Stimulated activated CD4-positive, alpha-beta T cell treated with anti-CD3 and anti-CD28 coated beads, Interleukin-15, amount 100 ng/mL, for 1 hour (primary cell): ENCODE measurements at places on chromosomes 6 and 20.

GRCh38 chr6:100517106-100517505, 52.4 kb upstream of the SIM1 start:
- DNase-seq = no peak

DNA sequence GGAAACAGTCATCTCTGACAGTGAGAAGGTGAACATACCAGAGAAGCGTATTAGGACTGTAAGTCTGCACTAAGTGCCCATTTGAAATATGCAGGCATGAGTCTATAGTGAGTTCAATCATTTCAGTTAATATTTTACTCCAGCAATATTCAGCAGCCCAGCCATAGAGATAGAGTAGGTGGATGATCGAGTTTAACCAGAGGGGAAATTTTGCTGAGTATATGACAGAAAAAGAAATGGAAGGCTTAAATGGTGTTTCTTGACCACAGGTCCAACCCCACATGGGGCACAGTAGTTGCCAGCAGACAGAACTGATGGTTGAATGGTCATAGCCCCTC, 39.8 kb downstream of the KIF6 start:
- no peak for DNase-seq

DNA sequence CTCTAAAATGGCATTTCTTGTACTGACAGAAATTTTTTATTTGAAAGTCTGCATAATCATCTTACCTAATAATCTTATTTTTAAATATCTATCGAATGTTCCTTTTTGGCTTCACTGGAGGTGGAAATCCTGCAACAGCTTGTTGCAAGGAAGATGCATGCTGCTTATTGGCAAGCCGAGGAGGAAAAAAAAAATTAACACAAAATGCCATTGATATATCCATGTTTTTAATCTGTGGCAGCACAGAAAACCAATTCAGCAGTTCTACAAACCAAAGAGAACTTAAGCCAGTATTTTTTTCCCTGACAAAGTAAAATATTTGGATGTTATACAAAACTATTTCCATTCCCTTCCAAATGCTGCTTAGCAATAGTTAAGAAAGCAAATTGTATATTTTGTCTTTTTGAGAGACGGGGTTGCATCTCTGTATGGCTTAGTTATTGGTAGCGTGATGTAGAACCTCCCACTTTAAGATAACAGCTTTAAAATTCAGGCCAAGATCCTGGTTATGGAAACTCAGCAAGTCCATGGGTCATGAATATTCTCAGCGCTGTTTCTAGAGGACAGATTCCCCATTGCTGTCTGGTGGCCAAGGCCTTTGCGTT, 231.4 kb downstream of the TMEM242 start:
- no peak for DNase-seq

GRCh38 chr6:150078788-150079187, 9.9 kb upstream of the ULBP3 start:
- DNase-seq = no peak

GRCh38 chr6:145453376-145453775, 281.9 kb downstream of the EPM2A start:
- DNase-seq = no peak

GRCh38 chr6:109449064-109449794, 6.3 kb downstream of the MICAL1 start:
- no peak for DNase-seq

- no peak for DNase-seq
These were observed 911.7 kb upstream of the CITED2 start for GRCh38 chr6:140285998-140286690.

- no peak for DNase-seq
These were observed 24.2 kb downstream of the ANKEF1 start for GRCh38 chr20:10059006-10059405.

- no peak for DNase-seq
These were observed 159.8 kb upstream of the RIN2 start for GRCh38 chr20:19598117-19598850.

GRCh38 chr20:24489631-24490260, 20.3 kb downstream of the SYNDIG1 start:
- no peak for DNase-seq

GRCh38 chr20:62621251-62622110, 20.8 kb upstream of the SLCO4A1 start:
- no peak for DNase-seq

DNA sequence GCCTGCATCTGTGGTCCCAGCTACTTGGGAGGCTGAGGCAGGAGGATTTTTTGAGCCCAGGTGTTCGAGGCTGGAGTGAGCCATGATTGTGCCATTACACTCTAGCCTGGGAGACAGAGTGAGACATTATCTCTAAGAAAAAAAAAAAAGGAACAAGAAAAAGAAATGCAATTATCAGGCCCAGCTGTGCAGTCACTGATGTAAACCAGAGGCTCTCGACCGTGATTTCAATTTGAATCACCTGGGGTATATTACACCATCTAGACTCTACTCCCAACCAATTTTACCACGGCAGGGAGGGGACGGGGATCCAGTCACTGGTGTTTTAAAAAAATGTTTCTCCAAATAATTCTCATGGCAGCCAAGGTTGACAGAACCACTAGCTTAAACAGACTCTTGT, 48.8 kb upstream of the NKX2-2 start:
- no peak for DNase-seq

GRCh38 chr6:157264701-157265100, 58.6 kb downstream of the TMEM242 start:
- DNase-seq = no peak

GRCh38 chr20:51368461-51369211, 173.9 kb downstream of the NFATC2 start:
- no peak for DNase-seq

DNA sequence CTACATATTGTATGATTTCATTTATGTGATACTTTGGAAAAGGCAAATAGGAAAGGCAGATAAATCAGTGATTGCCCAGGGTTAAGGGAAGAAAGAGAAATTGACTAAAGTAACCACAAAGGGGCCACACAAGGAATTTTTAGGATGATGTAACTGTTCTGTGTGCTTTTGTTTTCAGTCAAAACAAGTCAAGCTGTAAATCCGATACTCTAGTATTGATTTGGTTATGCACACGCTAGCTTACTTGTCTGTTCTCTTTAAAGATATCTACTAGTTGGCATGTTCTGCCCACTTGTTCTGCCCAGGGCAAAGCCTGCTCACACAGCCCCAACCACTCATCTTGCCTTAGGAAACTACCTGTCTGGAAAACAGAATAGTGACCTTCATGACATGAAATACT, 6.4 kb downstream of the FBXL4 start:
- no peak for DNase-seq

DNA sequence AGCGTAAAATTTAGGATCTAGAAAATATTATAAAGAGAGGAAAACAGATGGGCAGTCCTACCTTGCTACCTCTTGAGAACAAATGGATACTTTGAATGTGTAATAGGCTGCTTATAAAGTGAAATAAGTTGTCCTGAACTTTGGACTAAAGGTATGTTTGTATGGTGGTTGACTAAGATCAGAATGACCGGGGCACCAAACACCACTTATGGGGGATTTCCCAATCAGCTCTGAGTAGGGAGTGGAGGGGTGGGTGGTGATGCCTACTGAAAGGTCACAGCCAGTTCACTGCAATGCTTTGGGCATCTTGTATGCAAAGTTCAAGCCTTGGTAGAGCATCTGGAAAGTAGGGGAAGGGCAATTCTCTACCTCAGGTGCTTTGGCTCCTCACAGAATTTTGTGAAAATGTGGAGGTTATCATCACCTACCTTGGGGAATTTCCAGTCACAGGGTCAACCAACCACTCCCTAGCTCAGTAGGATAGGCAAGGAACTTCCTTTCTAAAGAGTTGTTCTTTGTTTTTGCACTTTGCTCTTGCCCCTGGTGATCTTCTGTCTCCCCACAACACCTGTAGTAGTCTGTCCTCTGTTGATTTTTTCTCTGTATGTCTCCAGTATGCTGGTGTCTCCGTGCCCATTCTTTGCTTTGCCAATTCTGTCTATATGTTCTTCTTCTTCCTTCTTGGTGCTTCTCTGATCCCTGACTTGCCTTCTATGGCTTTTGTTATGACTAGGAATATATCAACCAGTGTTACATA, at the start of gene TRIM31:
Gene TRIM31 (minus strand): TSS at position 88 of the 757 bp plus-strand sequence. CDS start 285 bp downstream, outside the sequence.
- DNase-seq = no peak

DNA sequence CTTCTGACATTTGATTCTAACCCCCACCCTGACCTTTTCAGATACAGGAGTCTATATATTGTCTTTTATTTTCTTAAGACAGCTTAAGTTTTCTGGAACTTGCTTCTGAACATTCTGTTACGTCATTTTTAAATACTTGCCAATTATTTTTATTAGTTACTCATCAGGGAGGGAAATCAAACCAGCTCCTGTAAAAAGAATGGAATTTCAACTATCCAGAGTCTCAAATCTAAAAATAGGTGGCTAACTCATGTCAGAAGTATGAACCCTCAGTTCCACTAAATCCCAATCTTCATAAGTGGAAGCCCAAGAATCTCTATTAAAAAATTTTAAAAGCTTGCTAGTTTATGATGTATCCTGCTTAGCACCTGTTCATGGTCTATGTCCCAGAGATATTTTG, 900.0 kb downstream of the KIF16B start:
- no peak for DNase-seq

- DNase-seq = no peak
These were observed 21.0 kb downstream of the NFYA start for GRCh38 chr6:41093729-41094128.

GRCh38 chr6:43628393-43629103, 516 bp downstream of the GTPBP2 start:
- DNase-seq = peak; percentile 12

GRCh38 chr6:87472525-87473418, at the start of gene SLC35A1:
SLC35A1 (plus strand) TSS chr6:87472974; CDS start chr6:87473004, 30 bp downstream.
- DNase-seq = peak; percentile 74

DNA sequence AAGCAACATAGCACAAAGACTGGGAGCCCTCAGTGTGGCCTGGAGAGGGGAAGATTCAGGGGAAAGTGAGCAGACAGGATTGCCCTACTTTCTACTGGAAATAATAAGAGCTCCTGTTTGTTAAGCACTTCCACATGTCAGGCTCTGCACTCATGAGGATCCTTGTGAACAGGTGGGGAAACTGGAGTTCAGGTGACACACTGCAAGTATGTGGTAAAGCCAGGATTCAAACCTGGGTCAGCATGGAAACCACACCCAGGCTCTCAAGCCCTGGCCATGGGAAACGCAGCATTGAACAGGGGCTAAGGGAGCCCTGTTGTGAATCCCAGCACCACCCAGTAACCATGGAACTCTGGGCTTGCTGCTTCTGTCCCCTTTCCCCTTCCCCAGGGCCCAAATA, 42.8 kb upstream of the ID1 start:
- no peak for DNase-seq

DNA sequence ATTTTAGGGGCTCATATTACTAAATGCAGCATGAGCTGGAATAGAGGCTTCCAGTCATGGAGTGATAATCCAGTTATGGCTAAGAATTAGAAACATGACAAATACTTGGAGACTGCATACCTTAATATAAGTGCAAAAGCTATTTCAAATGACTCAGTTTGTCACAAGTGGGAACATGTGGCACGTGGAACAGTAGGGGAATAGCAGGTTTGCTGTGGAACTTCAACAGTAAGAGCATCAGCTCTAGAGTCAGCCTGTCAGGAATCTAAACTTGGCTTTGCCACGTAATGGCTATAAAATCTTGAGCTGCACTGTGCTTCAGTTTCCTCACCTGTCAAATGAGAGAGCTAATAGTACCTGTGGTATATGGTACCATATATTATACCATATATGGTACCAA, 62.1 kb downstream of the HTR1B start:
- DNase-seq = no peak

DNA sequence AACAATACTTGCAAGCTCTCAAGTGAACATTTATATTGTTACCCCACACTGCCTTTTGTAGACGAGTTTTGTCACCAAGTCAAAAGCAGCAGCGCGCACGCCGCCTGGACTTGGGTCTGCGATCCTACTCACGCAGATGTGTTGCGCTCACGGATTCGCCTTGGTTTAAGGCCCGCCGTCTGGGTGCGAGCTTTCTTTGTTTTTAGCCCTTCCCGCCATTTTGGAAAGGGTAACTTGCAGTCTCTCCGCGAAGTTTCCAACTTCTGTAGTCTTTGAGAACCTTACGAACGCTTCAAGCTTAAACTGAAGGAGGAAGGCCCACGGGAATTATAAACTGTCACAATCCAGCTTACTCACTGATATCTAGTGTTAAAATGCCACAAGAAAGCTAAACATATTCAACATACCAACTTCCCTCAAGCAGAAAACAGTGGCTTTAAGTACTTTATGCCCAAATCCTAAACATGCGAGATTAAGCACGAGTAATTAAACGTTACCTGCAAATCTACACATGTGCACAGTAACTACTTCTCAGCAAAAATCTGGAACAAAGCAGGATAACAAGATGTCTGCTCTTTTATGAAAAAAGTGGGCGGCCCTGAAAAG, 80.4 kb upstream of the BTN3A2 start:
- DNase-seq = no peak

DNA sequence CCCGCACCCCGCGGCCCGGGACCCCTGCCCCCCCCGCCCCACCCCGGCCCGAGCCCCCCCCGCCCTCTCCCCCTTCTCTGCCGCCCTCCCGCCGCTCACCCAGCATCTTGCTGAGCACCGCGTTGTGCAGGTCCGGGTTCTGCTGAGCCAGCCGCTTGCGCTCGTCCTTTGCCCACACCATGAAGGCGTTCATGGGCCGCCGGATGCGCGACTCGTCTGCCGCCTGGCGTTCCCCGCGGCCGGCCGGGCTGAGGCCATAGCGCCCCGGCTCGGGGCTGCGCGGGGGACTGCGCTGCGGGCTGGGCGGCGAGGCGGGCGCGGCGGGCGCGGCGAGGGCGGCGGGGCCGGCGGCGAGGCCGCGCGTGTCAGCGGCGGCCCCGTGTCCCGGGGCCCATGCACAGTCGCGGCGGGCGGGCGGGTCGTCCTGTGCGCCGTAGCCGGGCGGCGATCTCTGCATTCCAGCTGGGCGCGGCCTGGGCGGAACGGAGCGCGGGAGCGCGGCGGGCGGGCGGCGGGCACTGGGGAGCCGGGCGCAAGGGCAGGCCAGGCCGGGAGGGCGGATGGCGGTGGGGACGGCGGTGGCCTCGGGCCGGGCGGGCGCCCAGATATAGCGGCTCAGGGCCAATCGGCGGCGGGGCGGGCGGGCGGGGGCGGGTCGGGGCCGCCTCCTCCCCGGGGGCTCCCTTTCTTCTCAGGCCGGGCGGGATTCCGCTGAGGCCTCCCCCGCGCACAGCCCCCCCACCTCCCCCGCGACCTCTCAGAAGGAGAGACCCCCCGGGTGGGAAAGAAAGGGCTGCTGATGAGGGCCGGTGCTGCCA, at the start of gene SOX18:
Gene SOX18 (minus strand): TSS at position 580 of the 818 bp plus-strand sequence. CDS start 123 bp downstream, at position 457.
- no peak for DNase-seq

GRCh38 chr20:51511861-51512619, 30.5 kb downstream of the NFATC2 start:
- DNase-seq = no peak
